Pons (tissue), 1 donor: ENCODE measurements at places on chromosomes 6 and 20.

- DNase-seq, result no peak
Measured at GRCh38 chr6:160248538-160248937, 10.1 kb downstream of the SLC22A2 start.

GRCh38 chr6:44735630-44735963, 348.1 kb downstream of the CDC5L start:
- no peak for DNase-seq

- DNase-seq, result no peak
Measured at GRCh38 chr20:62104791-62105345, 17.4 kb upstream of the LSM14B start.

GRCh38 chr6:150394899-150395295, 26.1 kb downstream of the IYD start:
- DNase-seq, result no peak

- DNase-seq, result no peak
Measured at GRCh38 chr20:52309181-52309580, 117.6 kb upstream of the ZFP64 start.

GRCh38 chr6:10460096-10460495, 45.2 kb upstream of the TFAP2A start:
- no peak for DNase-seq

GRCh38 chr6:149820506-149820905, 43.7 kb downstream of the LRP11 start:
- DNase-seq, result no peak

GRCh38 chr20:46562373-46563169, 12.1 kb upstream of the OCSTAMP start:
- DNase-seq, result peak; percentile 95

DNA sequence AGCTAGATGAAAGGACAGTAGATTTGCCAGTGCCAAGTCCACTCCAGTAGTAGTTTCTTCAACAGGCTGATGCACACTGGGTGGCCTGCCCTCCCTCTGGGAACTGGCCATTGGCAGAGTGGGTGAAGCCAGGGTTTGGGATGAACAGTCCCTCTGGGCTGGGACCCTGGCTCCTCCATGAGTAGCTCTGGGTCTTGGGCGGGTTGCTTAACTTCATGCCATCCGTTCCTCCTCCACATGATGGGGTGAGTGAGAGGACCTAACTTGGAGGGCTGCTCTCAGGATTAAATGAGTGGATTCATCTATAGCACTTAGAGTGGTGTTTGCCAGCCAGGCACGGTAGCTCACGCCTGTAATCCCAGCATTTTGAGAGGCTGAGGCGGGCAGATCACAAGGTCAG, 47.2 kb downstream of the PLAGL2 start:
- no peak for DNase-seq

- DNase-seq, result no peak
Measured at GRCh38 chr6:158328952-158329351, 16.7 kb downstream of the TULP4 start.

GRCh38 chr20:64142590-64142989, 21.7 kb upstream of the MYT1 start:
- no peak for DNase-seq

- DNase-seq, result no peak
Measured at GRCh38 chr20:45229264-45230056, 8.3 kb downstream of the SEMG2 start.

GRCh38 chr6:141790921-141791320, 341.8 kb upstream of the GJE1 start:
- no peak for DNase-seq

DNA sequence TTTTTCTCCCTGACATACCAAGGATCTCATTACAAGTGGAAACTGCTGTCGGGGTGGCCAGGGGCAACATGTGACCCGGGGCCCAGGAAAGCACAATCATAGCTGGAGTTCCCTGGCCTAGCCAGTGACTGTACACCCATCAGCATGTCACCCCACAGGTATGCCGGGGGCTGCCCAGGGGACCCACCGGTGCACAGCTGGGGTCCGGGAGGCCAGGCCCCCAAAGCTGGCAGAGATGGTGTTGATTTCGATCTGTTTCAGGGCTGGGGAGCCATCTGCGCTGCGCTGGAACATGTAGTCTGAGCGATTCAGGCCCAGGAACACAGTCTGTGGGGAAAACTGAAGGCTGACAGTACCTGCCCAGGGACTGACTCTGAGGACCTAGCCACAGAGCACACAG, 13.3 kb downstream of the GSS start:
- no peak for DNase-seq

- no peak for DNase-seq
Measured at GRCh38 chr6:63389191-63389844, 69.5 kb upstream of the LGSN start.

GRCh38 chr6:151166180-151166579, 73.6 kb upstream of the AKAP12 start:
- no peak for DNase-seq

- no peak for DNase-seq
Measured at GRCh38 chr6:140566781-140567277, 1192.4 kb upstream of the CITED2 start.

DNA sequence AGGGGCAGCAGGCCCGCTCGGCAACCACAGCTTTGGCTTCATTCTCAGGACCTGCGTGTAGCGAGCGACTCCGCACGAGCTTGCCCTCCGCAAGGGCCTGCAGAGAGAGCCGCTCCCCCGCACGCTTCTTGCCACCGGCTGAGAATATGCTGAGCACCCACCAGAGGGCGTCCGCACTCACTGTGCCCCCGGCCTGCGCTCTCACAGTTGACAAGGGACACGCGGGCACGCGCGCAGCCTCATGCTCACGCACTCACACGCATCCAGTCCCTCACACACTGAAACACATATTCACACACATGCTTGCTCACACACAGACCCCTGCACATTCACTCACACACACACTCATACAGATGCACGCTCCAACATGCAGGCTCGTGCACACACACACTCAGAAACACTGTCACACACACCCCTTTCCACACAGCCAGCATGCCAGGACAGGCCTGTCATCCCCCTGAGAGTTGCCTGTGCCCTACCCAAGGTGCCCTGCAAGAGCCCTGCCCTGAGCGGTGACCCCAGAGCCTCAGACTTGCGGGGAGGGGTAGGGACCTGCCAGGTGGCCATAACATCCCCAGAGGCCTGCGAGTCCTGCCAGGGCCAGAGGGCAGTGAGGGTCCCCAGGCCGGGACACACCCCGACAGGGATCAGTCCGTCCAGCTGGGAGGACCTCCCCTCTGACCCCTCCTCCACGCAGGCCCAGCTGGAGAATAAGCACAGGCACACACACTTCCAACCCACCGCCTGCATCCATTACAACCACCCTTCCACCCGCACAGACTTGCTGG, 174.1 kb downstream of the BMP7 start:
- peak; percentile 79 for DNase-seq

GRCh38 chr20:3935956-3936340, 46.8 kb downstream of the PANK2 start:
- no peak for DNase-seq

DNA sequence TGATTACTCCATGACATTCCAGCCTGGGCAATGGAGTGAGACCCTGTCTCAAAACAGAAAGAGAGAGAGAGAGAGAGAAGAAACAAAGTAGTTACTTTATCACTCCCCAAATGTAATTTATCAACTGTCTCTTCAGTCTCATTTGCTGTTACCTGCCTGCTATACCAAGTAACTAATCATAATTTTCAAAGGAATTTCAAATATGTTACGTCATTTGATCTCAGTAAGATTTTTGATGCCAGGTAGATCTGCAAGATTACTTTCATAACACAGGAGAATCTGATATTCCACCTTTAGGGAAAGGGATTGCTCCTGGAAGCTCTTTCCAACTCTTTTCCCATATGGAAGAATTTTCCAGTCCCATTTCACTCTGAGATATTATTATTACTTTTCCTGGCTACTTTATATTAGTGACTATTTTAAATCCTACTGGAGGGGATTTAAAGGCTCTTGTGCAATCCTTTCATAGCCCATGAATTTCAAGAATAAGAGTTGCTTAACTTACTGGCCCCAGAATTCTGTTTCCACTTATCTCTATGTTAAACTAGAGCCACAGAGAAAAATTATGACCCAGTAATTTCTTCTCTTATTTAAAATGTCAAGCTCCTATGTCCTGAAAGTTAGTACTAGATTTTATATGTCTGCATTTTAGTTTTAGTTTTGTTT, 390.2 kb upstream of the FLRT3 start:
- DNase-seq, result no peak

DNA sequence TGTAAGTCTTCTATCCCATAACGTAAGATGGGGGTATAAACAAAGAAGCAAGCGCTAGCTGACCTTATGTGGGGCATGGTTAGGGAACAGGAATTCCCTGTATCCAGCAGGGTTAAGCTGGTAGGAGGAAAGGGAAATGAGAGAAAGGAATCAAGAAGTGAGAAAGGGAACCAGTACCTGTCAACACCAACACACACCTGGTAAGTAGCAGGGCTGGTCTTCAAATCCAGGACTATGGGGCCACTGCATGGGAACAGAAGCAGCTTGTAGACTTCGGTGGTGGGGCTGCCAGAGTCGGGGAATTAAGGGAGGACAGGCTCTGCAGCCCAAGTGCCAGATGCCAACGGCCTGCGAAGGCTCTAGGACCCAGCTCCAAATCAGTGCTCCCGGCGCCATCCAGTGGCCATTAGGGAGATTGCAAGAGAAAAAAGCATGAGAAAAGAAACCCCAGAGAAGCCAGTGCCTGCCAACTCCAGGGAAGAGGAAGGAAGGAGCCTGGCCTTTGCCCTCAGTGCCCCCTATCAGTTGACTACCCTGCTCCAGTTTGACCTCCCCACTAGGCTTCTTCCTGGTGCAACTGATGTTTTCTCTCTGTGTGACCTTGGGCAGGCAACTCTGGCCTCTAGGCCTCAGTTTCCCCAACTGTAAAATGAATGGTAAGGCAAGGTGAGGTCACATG, 15.8 kb upstream of the RBPJL start:
- DNase-seq, result peak; percentile 72

DNA sequence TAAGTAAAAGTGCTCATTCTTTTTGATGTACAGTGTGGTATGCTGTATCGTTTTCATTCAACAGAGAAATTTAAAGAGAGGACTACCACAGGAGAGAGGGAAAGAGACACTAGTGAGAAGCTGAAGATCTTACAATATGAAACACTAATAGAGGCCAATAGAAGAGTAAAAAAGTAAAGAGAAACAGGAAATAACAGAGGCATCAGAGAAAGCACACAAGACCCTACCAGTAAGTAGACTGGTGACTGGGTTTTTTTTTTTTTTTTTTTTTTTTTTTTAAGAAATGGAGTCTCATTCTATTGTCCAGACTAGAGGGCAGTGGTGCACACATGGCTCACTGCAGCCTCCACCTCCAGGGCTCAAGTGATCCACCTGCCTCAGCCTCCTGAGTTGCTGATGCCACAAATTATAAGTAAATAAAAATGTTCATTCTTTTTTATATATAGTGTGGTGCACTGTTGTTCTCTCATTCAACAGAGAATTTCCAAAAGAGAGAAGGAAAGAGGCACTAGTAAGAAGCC, 18.8 kb downstream of the ELOVL4 start:
- DNase-seq, result no peak

DNA sequence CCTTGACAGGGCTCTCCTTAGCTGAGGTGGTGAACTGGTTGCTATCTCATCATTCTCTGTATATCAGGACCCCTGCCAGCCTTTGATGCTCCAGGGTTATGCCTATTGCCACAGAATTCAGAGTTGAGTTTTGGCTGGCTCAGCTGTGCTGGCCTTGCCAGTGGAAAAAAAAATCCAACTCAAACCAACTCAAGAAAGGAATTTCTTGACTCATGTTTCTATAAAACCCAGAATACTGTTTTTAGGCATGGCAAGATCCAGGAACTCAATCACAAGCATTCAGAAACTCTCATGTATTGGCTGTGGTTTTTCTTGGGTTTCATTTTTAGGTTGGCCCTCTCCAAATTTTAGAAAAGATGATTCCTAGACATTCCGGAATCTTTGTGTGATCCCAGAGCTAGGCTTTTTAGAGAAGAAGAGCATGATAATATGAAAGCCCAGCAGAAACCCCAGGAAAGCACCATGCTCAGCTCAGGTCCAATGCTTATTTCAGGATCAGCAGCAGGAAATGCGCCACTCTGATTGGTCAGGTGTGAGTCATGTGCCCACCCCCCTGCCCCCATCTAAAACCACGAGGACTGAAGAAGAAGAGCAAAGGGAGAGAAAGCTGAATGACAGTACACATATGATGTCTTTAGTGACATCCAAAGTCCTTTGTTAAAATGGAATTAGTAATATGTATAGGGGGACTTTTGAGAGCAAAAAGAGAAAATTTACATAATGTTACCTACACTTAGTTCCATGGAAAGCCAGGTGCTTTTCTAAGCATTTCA, 122.9 kb downstream of the RNF144B start:
- DNase-seq, result no peak

DNA sequence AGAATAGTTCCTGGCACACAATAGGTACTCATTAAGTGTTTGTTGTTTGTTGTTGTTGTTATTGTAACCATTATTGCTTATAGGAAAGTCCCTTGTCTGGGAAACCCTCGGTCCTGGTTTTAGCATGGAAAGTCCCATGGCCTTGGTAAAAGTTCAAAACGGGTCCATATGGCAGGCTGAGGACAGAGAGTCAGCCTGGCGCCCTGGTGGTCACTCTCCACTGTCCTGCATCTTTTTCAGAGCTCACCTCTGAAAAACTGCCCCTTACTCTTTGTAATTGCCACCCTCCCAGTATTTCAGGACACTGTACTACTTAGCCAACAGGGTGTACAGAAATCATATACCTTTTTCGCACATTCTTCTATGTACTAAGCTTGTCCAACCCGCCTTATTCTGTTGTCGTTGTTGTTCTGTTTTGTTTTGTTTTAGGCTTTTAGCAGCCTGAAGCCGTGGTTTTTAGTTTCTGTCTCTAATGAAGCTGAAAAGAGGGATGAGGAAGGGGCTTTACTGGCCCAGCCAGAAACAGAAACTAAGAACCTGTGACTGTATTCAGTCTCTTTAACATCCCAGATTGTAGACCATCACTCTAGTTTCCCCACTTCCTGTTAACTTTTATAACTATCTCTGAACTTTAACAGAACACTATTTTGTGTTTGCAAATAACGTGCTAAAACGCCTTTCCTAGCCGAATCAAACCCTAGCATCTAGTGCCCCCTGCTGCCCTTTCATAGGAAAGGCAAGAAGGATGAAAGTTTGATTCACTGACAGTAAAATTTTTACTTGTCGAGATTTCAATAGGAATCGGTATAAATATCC, 7.6 kb upstream of the TMEM14A start:
- peak; percentile 87 for DNase-seq

DNA sequence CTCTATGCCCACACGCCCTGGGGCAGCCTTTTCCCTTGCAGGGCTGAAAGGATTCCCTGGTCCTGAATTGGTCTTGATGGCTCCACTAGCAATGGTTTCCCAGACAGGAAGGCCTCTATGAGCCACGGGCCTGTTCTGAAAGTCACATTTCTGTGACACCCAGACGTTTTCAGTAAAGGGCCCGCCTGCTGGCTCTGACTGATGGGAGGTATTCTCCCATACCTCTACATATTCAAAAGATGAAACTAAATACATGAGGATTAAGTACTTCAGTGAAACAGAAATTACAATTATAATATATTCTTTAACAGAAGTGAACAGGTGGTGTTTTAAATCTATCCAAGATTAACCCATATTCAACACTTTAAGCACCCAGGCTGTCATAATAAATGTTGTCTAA, 629.8 kb downstream of the CDH26 start:
- no peak for DNase-seq

GRCh38 chr6:25601800-25602673, 50.0 kb upstream of the SCGN start:
- DNase-seq, result peak; percentile 60

- no peak for DNase-seq
Measured at GRCh38 chr6:95185874-95186273, 391.5 kb upstream of the MANEA start.
